Cardiac fibroblast (primary cell): ENCODE measurements at places on chromosomes 6 and 20.

DNA sequence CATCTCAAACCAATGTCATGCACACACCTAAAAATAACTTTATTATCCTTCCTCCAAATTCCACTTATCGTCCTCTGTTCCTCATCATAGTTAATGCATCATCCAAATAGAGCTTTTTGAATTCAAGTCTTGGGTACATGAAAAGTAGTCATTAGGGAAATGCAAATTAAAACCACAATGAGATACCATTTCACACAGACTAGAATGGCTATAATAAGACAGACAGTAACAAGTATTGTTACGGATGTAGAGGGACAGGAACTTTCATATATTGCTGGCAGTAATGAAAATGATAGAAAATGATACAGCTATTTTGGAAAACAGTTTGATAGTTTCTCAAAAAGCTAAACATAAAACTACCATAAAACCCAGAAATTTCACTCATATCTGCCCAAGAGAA lies 59.1 kb downstream of the FHL5 start:
- DNase-seq, result no peak

DNA sequence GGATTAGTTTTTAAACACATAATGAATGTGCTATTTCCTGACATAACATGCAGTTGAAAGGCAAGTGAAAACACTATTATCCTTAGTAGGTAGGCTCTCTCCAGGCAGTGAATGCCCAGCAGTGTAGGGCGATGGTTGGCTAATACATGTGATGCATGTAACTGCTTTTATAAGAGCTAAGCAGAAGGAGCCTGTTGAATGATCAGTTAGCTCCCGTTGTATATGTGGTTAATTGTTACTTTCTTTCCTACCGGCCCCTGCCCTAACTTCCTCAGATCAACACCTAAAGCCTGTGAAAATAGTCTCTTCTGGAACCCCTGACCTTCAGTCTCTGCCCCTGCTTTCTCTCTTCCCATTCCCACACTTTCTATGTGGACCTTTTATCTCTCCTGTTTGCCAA lies 10.5 kb downstream of the SOX4 start:
- no peak for DNase-seq

DNA sequence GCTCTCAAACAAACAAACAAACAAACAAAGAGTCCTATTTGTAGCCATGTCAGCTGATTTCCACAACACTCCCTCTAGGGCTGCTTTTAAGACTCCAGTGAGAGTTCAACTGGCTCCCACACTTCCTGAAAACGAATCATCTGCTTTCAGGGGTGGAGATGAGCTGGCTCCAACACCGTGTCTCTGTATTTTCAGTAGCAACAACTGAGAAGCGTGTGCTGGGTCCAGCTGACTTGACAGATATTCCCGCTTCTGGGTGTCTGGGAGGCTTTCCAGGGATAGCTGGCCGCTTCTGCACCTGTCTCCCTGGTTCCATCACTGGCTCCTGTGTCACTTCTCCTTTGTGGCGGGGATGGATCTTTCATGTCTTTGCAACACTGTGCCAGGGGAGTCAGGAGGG lies 272.5 kb upstream of the SOX4 start:
- DNase-seq, result no peak

- no peak for DNase-seq
These were observed 17.5 kb upstream of the MYCT1 start for GRCh38 chr6:152680151-152680550.

GRCh38 chr6:163226836-163227485 lies 187.6 kb upstream of the QKI start:
- DNase-seq, result no peak

DNA sequence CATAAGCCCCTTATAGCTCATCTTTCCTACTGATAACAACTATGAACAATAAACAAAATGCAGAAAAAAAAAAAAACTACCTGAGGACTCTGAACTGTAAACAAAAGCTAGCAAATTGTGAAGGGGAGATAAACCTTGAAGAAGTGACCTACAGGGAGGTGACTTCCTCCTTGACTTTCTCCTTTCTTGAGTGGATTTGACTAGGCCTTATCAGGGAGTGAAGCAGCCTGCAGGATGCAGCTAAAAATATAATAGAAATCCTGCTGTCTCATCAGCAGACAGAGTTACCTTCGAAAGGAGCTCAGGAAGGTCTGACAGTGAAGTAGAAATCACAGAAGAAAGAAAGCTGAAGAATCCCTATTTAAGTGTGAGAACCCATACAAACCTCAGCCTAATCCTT lies 322.0 kb upstream of the HTR1E start:
- DNase-seq, result no peak
